ENCODE measurements at places on chromosomes 11 and 22.

DNA sequence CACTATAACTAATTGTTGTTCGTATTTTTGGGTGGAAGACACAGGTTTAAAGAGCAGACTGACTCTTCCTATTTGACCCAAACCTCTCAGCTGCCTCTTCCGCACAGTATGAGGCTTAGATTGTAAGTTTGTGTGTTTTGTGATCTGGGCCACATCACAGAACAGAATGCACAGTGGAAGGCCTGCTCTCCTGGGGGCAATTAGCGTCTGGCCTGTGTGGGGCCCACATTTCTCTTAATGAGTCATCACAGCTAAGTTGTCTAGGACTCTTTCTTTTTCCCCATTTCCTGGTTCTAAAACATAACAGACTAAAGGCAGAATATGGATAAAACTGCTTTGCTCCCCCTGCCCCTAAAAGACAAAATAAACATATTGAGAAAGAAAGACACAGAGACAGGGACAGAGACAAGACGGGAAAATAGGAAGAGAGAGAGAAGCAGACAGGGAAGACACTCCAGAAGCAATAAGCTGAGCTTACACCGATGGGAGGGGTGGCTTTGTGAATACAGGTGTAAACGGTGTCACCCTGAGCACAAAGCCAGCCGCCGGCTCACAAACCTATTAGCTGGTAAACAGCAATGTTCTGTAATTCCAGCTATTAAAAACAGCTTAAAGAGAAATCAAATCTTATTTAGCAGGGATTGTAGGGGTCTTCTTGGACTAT lies 127.4 kb upstream of the OPCML start:
- DNase-seq, result peak; percentile 3

DNA sequence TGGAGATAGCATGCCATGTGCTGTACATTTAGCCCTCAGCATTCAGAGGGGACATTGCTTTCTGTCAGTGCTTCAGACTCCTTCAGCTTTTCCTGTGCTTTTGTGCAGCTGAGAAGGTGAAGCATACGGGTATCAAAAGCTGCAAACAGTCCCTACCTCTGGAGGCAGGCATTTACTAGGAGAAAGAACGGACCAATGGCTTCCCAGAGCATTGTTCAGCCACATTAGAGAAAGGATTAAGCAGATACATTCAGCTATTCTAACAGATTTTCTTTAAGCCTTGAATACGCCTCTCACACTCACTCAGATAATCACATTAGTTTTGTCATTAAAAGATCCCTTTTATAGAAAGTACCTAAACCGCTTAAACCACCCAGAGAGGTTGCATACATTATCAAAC lies 80.7 kb upstream of the FAM181B start:
- DNase-seq, result no peak

GRCh38 chr11:64692764-64693331 lies 30.1 kb downstream of the NRXN2 start:
- DNase-seq, result no peak

DNA sequence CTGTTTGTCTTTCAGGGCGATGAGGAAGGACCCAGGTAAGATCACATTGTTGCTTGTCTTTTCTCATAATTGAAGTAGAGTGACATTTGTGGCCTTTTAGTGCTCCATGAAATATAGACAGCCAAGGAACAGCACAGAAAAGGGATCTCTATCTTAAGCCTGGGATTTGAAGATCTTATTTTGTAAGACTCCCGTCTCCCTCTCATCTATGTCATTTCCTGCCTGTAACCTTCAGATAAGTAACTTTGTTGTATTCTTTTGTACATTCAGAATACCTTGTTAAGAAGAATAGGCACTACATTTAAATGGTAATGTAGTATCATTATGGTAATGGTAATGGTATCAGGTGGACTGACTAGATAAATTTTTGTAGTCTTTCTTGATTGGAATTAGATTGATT lies 72.8 kb downstream of the TRIM44 start:
- no peak for DNase-seq

DNA sequence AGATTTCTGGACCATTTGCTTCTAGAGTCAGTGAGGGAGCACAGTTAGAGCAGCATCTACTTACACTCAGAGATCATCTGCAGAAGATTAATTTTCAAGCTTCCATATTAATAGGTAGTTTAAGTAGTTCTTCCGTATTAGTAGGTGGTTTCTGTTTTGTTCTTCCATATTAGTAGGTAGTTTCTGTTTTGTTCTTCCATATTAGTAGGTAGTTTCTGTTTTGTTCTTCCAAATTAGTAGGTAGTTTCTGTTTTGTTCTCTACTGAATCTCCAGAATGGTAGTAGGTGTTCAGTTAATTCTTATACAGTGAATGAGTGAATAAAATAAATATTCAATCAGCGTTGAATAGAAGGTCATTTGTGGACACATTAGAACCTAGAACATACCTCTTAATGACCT lies 175.7 kb downstream of the TMEM135 start:
- DNase-seq, result no peak

Data from fibroblast of skin of right quadriceps (primary cell).